ENCODE measurements at places on chromosomes 2 and 18.

- DNase-seq, result no peak
These were observed 33.4 kb downstream of the CDK15 start for GRCh38 chr2:201839727-201840126.

- DNase-seq, result no peak
These were observed 110.7 kb downstream of the INO80D start for GRCh38 chr2:205975082-205975949.

GRCh38 chr2:207311316-207312005 is 145.7 kb upstream of the KLF7 start:
- DNase-seq, result peak; percentile 97

GRCh38 chr2:132664096-132664495 is 5.9 kb downstream of the LYPD1 start:
- DNase-seq, result peak; percentile 11

DNA sequence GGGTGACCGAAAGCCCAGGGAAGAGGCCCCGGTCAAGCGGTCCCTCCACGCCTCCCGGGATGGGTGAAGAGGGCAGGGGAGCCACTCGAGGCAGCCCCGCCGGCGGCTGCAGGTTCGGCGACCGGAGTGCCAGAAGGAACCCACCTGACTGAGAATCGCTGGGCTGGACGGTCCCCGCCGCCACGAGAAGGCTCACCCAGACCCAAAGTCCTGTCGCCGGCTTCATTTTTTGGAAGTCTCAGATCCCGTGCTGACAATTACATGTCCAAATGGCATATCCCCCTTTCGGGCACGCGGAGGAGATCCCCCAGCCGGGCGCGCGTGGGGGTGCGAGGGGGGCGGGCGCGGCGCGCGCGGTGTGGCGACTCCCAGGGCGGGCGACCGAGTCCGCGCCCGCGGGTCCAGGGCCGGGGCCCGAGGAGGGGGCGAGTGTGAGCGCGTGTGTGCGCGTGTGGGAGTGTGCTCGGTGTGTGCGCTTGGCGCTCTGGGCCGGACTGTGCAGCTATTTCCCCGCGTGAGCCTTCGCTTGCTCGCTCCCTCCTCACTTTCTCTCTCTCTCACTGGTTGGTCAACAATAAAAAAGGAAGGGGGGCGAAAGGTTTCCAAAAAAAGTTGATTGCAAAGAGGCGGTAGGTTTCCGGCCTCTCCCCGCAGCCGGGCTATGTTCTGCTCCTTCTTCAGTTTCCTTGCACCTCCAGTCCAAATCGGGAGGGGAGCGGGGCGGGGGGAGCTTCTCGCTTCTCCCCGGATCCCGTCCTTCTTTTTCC is at the start of gene ERBB4:
TSS of gene ERBB4 (minus strand) at position 498 of the 767 bp plus-strand sequence. CDS start at position 226, 272 bp downstream.
- no peak for DNase-seq

- DNase-seq, result peak; percentile 82
These were observed 82.0 kb upstream of the RANBP2 start for GRCh38 chr2:108637304-108637669.

Measured in fibroblast of skin of back (primary cell).